ENCODE measurements at places on chromosomes 16 and 17. TPM values are rescaled to one million over a fixed set of nuclear protein-coding genes. Genes with fewer than 3 reads are reported as not detected.

CORO1A gene
- polyA plus RNA-seq: 16.8 TPM

DNA sequence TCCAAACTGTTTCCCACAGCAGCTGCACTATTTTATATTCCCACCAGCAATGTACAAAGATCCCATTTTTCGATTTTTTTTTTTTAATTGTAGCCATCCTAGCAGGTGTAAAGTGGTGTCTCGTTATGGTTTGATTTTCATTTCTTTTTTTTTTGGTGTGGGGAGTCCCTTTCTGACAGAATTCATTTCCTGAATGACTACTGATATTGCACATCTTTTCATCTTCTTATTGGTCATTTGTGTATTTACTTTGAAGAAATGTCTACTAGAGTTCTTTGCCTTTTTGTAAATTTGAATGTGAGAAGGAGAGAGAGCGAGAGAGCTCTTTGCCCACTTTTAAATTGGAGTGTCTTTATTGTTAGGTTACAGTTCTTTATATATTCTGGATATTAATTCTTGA is 14.0 kb downstream of the CYB5B start:
- no peak for DNase-seq

DNA sequence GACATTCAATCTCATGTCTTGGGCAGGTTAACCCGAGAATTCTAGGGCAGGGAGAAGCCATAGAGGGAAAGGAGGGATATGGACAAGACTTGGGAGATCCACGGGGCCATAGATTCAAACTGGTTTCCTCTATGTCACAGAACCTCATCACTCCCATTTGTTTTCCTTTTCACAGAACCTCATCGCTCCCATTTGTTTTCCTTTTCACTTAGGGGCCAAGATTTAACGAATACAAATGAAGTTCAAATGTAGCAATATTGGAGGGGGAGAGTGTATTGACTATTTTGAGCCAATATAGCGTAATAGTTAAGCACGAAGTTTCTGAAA is 39.3 kb upstream of the LONP2 start:
- DNase-seq: no peak

TEX14 gene
- 4.7 TPM for polyA plus RNA-seq

- no peak for DNase-seq
Measured at GRCh38 chr17:63834431-63835166, 7.1 kb upstream of the FTSJ3 start.

- DNase-seq: no peak
Measured at GRCh38 chr16:12150600-12150999, 174.1 kb downstream of the SNX29 start.

NKD1 gene
- 13.1 TPM for polyA plus RNA-seq

- no peak for DNase-seq
Measured at GRCh38 chr16:30771726-30772125, 9.6 kb downstream of the RNF40 start.
